Panc1 (cell line): ENCODE measurements at places on chromosomes 5 and 9.

GRCh38 chr9:22211588-22212360 is 202.7 kb upstream of the CDKN2B start:
- no peak for DNase-seq

- DNase-seq: no peak
These were observed 3.1 kb downstream of the ANXA1 start for GRCh38 chr9:73154722-73155121.

- DNase-seq: no peak
These were observed 156.3 kb downstream of the GOLPH3 start for GRCh38 chr5:32017692-32018367.

- DNase-seq: no peak
These were observed 20.5 kb upstream of the BHMT start for GRCh38 chr5:79091064-79091463.

DNA sequence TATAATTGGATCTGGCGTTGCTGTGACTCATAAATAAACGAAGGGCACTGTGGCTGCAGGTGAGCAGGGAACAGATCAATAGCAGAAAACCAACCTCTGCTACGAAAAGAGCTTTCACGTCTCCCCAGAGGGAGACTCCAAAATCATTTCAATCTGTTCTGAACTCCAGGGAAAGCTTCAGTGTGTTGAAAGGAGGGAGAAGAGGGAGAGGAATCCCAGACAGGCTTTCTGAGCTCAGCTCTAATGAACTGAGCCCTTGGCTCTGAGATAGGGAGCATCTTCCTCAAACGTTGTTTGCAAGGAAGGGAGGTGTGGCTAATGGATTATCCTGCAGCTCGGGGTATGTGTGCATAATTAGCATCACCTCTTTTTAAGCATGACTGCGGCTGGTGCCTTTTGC is 288.0 kb upstream of the IRX4 start:
- no peak for DNase-seq

- DNase-seq: no peak
These were observed 137.0 kb downstream of the CCDC192 start for GRCh38 chr5:127840198-127840524.

DNA sequence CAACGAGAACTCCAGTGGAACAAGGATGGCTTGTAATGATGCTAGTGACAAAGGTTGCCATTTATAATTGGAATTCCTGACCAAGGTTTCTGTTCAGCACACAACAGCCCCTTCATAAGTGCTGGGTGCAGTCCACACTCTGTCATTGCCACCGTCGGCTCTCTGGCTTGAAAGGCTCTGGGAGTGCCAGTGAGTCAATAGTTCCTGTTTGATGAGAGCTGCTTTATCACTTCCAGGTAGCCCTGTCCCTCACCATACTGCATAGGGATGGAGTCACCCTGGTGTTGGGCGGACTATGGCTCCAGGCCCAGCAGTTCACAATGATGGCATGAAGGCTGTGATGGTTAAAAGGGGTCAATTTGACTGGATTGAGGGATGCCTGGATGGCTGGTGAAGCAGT is 34.6 kb upstream of the SEMA4D start:
- no peak for DNase-seq

DNA sequence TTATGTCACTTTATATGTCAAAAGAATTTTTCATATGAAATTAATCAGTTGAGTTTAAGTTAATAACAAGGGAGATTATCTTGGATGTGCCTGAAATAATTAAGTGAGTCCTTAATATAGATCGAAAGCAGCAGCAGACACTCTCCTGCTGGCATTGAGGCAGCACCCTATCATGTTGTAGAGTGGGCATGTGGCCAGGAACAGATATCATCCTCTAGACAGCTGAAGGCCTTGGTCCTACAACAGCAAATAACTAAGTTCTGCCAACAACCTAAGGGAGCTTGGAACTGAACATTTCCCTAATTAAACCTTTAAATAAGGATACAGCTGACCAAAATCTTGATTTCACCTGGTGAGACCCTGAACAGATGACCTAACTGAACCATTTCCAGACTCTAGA is 25.8 kb upstream of the UGT3A1 start:
- no peak for DNase-seq

GRCh38 chr9:99109522-99109921 is 4.6 kb downstream of the TGFBR1 start:
- DNase-seq: no peak

DNA sequence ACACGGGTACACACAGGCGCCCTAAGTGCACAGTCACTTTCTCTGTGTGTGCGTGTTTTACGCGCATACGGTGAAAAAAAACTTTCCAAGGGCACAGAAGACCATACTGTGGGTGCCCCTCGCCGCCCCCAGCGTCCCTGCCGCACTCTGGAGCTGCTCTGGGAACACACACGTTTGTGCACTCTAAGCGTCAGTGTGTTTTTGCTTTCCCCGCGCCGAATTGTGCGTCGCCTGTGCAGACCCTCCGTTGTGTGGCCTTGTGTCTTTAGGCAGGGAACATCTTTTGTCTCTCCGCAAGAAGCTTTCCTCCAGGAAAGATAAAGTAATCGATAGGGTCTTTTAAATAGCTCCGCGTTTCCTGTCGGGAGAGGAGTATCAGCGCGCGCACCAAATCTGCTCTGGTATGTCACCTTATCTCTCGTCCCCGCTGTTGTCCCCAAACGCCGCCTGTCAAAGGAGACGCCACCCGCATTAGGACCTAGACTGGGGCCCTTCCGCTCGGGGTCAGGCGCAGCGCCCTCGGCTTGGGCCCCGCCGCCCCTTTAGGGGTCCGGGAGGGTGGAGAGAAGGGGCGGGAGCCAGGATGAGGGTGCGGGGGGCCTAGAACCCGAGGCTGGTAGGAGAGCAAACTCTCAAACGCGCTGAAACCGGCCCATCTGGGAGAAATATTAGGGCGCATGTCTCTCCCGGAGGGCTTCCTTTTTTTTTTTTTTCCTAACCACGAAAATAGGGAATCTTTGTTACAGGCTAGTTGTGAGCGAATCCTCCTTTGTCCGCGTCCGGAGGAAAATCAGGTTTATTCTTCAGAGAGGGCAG is 10.5 kb upstream of the NKX2-5 start:
- no peak for DNase-seq

- DNase-seq: no peak
These were observed 59.9 kb upstream of the DIRAS2 start for GRCh38 chr9:90702441-90702955.
